ENCODE measurements at places on chromosomes 3 and 15. TPM values are rescaled to one million over a fixed set of nuclear protein-coding genes. Genes with fewer than 3 reads are reported as not detected.

The ZKSCAN7 gene
- total RNA-seq, result 4.7 TPM

GRCh38 chr3:172094621-172095557 lies 55.5 kb downstream of the FNDC3B start:
- DNase-seq, result peak; percentile 62

The DLEC1 gene
- not detected for total RNA-seq

DNA sequence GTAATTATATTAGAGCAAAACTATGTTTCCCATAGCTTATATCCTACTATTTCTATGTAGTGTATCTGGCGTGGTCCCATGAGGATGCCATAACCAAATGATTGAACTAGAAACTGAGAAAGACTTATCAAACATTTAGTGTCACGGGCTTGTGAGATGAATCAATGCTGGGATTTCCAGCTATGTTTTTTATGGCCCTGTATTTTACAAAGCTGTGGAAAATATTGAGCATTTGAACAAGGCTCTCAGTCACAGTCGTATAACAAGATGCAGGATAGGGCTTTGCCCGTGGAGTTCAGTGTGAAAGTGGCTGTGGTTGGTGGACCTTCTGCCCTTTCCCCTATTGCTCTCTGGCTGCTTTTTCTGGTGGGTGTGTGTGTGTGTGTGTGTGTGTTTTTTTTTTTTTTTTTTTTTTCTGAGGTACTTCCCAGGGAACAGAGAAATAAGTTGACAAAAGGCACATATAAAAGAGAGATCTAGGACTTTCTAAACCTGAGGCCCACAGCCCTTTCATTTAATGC lies 60.7 kb downstream of the CACNA1D start:
- no peak for DNase-seq

DNA sequence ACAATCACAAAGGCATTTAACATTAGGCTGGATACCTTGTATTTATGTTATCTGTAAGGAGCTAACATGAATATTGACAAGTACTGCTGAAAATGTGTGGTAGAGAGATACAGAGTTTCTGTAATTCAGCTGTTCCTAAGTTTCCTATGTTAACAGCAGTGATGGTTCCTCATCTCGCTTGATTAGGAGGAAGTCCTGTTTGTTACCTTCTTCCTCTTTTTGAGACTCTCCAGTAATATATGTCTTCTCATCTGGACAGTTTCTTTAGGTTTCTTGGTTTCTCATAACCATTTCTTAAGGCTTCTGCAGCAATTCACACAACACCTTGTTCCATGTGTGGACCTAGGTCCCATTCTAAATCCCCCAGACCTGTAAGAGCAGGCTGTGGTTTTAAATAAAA lies 11.4 kb upstream of the PEX5L start:
- DNase-seq, result no peak

- DNase-seq, result no peak
These were observed 64.1 kb downstream of the RSL24D1 start for GRCh38 chr15:55132672-55133071.

The PPP2R3A gene
- total RNA-seq, result 46.7 TPM

The PROK2 gene
- total RNA-seq, result not detected

DNA sequence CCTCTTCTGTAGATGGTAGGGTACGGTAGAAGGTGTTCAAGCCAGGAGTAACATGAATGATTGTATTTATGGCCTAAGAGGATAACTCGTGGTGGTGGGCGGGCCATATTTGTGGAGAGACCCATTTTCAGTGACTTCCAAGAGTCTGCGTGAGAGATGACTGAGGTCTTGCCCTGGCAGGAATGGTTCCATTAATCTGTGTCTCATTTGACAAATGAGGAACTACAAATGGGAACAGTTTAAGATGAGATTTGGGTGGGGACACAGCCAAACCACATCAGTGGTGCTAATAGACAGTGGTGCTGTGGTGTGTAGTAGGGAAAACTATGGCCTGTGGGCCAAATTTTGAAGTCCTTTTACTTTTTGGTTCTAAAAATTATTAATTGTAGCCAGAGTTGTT lies 47.1 kb downstream of the FLNB start:
- no peak for DNase-seq

DNA sequence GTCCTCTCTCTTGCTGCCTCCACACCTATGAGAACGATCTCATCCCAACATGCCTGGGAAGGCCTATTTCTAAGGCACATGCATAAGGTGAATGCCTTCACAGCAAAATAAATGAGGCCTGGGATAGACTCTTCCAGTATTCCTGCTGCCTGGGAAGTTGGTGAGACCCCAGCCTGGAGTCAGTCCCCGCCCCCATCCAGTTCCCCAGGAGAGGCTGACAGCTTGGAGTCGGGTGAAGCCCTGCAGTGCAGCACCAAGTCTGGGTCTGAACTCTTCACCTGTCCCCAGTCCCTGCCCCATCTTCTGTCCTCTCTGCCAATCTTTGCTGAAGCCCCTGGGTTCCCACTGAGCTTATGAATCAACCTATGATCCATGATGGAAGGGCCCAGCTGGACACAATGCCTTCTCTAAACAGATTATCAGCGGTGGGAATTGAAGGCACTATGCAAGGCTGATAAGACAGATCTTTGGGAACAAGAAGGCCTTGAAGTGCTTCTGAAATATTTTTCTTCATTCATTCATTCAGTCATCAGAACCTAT lies 10.2 kb upstream of the APBA2 start:
- no peak for DNase-seq

GRCh38 chr3:172367205-172368105 lies 80.8 kb downstream of the GHSR start:
- DNase-seq, result peak; percentile 70

GRCh38 chr15:93223803-93224202 lies 134.8 kb upstream of the RGMA start:
- DNase-seq, result no peak

DNA sequence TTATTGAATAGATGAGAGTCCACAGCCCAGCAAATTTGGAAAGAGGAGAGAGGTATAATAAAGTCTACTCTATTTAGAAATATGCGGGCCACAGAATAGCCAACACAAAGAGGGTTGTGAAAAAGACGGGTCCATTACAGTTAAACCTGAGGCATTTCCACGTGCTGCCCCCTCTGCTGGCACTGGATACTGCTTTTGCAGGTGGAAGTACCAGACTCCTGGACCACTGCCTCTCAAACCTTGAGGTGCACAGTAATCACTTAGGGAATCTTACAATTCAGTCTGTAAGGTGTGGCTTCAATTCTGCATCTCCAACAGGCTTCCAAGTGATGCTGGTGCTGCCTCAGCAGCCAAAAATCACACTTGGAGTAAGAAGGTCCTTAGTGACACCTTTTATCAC lies 3.0 kb upstream of the TFDP2 start:
- no peak for DNase-seq

DNA sequence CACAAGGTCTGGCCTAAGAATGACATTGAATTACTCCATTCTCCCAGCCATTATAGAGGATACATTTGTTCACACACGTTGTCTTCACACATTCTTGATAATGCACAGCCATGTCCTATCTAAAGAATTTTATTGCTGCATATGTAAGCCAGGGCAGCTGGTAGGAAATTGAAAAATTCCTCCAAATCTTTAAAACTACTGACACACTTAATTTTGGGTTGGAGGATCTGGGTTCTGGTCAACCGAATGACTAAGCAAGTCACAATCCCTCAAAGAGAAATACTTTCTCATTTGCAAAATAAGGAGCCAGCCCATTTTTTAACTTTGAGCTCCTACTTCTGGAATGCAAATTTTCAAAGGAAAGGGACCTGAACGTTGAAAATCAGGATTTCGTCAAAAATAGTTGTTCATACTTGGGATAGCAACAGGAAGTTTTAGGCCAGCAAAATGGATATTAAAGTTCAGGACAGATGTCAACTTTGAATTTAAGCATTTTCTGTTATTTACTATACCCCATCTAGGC lies 638.3 kb downstream of the NTRK3 start:
- no peak for DNase-seq

DNA sequence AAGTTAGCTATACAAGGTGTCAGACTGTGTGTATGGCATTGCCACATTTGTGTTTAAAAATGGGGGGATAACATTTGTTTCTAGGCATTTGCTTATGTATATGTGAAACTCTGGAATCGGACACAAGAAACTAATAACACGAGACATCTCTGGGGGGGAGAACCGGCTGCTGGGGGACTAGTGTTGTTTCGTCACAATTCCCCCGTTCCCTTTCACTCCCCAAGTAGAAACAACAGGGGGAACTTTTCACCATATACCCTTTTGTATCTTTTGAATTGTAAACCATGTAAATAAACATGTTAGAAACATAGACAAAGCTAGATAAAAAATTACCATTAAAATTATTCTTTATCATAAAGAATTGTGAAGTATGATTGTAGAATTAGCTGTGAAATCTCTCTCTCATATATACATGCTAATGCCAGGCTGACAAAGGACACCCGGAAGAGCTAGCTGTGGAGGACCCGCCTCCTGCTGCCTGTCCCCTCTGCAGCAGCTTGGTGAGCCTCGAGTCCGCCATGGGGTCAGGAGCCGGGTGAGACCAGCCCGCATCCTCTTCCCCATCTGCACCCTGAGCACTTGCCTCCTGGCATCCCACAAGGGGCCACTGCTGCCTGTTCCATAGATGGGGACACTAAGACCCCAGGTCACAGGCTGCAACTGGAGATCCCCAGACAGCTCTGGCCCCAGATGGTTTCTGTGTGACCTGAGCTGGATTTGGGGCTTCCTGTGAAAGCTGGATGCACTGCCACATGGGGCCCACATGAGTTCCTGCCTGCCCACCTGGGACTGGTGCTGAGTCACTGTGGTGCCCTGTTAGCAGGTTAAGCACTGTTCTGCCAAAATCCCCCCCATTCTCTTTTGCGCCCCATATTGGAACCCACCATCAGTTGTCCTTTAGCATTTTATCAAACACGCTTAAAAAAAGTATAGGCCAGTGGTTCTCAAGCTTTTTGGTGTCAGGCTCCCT lies 91.6 kb downstream of the IQSEC1 start:
- DNase-seq, result no peak

DNA sequence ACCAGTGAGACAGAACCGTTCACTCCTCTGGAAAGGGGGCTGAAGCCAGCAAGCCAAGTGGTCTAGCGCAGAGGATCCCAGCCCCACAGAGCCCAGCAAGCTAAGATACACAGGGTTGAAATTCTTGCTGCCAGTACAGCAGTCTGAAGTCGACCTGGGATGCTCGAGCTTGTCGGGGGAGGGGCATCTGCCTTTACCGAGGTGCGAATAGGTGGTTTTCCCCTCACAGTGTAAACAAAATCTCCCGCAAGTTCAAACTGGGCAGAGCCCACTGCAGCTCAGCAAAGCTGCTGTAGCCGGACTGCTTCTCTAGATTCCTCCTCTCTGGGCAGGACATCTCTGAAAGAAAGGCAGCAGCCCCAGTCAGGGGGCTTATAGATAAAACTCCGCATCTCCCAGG lies 11.4 kb downstream of the CEP97 start:
- DNase-seq, result no peak

DNA sequence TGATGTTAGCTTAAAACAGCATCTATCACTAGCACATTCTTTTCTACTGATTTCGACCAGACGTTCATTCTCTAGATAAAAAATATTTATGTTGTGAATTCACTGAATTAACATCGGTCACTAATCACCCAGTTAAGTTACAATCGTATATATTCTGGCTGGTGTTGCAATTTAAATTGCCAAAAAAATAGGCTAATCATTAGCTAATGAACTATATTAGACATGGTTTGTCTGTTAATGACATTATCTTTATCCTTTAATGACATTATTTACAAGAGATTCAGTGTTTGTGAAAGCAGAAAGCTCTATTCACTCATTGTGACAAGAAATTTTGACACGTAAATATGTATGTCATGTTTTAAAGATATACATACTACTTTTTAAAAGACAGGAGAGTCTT lies 6.7 kb downstream of the GHSR start:
- no peak for DNase-seq

DNA sequence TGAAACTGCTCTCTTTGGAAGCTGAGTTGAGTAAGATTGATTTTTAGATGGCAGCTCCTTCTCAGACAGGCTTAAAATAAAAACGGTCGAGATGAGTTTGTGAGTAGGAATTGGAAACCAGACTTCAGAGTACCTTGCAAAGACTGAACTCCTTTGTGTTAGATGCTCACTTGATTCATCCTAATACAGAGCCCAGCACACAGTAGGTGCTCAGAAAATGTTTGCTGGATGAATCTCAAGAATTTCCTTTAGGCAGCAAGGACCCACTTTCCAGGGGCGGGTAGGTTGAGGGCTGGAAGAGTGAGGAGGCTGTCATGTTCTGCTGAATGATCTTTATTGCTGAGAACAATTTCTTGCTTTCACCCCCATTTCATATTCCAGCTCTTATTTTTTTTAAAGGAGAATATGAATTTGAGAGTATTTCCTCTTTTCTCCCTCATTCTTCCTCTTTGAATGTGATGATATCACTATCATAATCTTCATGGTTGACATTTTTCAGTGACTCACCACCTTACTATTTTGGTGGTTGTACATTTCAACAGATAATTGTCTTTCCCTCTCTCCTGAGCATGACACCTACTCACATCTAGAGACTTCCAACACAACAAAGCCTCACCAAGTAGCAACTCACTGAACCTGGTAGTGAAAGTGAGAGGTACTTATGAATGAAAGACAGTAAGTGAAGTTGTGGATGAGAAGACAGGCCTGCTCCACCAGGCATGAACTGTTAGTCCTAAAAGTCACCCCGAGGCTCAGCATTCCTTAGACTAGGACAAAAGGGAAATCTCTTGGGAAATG lies 113.3 kb downstream of the PDCD6IP start:
- DNase-seq, result peak; percentile 65

GRCh38 chr3:195540511-195540910 lies 2.6 kb downstream of the PPP1R2 start:
- DNase-seq, result no peak

DNA sequence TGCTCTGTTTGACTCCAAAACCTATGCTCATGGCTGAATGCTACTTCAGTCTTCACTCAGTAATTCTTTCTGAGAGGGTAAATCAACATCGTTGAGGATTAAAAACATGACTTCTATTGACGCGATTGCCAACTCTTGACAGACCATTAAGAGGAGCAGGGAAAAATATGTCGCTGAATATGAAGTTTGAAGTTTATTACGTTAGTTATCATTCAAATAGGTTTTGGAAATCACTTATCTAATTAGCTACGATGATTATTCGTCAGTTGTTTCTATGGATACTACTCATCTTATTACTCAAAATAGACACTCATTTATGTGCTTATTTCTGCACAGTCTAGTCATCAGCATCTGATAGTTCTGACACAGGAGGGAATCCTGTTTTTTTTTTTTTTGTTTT lies 279.2 kb upstream of the TBL1XR1 start:
- DNase-seq, result no peak
